ENCODE measurements at places on chromosomes 16 and 17. TPM values are rescaled to one million over a fixed set of nuclear protein-coding genes. Genes with fewer than 3 reads are reported as not detected.

Gene G6PC1
- total RNA-seq = not detected

Gene SOX9
- total RNA-seq = 3.0 TPM

Gene KRTAP3-2
- not detected for total RNA-seq

Gene ITGB4
- 9.8 TPM for total RNA-seq

Gene ST6GALNAC2
- total RNA-seq = 10.5 TPM

Gene ALDH3A1
- total RNA-seq = 2.0 TPM

Gene KRTAP2-3
- not detected for total RNA-seq

Gene PIRT
- total RNA-seq = under 0.01 TPM

Gene PPP1R27
- not detected for total RNA-seq

Gene CDYL2
- total RNA-seq = 6.4 TPM

Gene KRT28
- total RNA-seq = not detected

Gene MT1M
- 120 TPM for total RNA-seq

Gene KRT33A
- not detected for total RNA-seq

Gene CES4A
- 9.0 TPM for total RNA-seq

Gene KRTAP4-1
- not detected for total RNA-seq

Gene KRT33B
- not detected for total RNA-seq

Gene MYH1
- 1.9 TPM for total RNA-seq

Gene TBC1D3I
- not detected for total RNA-seq

Gene LCMT1
- total RNA-seq = 26.9 TPM

Gene HOXB4
- 2.2 TPM for total RNA-seq

Gene KCNJ16
- 18.6 TPM for total RNA-seq

Gene ZFPM1
- 2.9 TPM for total RNA-seq

Gene CCR7
- total RNA-seq = 1.0 TPM

Gene CDC6
- 0.29 TPM for total RNA-seq

Gene SLC13A2
- total RNA-seq = 4.0 TPM

Gene ACAP1
- 6.6 TPM for total RNA-seq

Gene GPR179
- total RNA-seq = under 0.01 TPM

Gene GPR139
- not detected for total RNA-seq

Gene QPRT
- 9.5 TPM for total RNA-seq

Gene SLC52A1
- total RNA-seq = 0.98 TPM

Gene GPR142
- total RNA-seq = not detected

Gene RHBDL1
- total RNA-seq = 1.0 TPM

Gene IL17C
- not detected for total RNA-seq

Gene PROCA1
- total RNA-seq = 2.3 TPM

Gene DNAAF8
- total RNA-seq = 1.8 TPM

Gene CTRB1
- not detected for total RNA-seq

Gene GALR2
- not detected for total RNA-seq

Measured in breast epithelium (tissue), 4 donors.